Kidney (tissue), 22 donors: ENCODE measurements at places on chromosomes 12 and 14.

DNA sequence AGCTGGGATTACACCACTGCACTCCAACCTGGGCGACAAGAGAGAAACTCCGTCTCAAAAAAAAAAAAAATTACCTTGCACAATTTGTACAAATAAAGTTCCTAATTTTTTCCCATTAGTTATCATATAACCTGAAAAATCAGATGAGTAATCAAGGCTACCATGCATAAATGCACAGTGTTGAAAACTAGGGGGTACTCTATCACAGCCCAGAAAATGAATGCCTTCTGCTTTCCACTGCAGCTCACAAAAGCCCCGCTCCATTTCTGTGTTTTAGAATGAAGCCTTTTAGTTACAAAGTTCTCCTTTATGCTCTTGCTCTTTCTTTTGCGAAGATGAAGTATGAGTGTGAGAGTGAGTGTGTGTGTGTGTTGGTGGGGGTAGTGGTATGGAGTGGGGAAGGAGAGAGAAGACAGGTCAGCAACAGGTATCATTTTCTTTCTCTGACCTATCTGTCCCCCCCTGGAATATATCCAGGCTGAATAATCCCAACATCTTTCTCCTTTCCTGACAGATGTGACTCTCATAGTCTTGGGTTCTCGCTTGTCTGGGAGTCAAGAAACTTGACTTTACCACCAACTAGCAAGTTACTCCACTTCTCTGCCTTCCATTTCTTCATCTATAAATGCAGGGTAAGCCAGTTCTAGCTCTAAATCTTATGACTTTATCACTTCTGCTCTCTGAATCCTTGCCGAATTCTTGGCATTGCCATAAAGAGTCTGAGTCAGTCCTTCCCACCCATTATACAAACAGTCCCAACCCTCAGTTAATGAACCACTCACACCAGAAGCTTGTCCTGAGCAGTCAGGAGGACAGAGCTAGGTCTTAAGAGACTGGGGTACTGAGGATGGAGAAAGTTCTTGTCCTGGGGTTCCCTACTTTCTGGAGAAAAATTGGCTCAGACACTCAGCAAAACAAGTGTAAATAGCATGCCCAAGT lies 16.1 kb downstream of the BIN2 start:
- DNase-seq: no peak

DNA sequence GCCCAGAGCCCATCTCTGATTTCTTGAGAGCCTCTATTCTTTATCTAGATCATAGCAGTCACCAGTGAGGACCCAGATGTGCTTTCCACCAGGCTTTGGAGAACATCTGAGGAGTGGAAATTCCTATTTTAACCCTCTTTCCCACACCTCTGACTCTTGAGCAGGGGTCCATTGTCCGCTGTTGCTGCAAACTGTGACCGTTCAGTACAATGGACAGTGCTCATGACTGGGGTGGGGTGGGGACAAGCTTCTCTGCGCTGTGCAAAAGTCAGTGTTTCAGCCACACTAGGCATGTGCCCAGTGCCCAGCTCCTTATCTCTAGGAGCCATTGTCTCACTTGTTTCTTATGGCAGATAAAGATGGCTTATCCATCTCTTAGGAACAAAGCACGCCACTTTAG lies 16.9 kb upstream of the KRT7 start:
- DNase-seq: no peak

- DNase-seq: no peak
These were observed 109.0 kb upstream of the TMPO start for GRCh38 chr12:98406378-98406777.

DNA sequence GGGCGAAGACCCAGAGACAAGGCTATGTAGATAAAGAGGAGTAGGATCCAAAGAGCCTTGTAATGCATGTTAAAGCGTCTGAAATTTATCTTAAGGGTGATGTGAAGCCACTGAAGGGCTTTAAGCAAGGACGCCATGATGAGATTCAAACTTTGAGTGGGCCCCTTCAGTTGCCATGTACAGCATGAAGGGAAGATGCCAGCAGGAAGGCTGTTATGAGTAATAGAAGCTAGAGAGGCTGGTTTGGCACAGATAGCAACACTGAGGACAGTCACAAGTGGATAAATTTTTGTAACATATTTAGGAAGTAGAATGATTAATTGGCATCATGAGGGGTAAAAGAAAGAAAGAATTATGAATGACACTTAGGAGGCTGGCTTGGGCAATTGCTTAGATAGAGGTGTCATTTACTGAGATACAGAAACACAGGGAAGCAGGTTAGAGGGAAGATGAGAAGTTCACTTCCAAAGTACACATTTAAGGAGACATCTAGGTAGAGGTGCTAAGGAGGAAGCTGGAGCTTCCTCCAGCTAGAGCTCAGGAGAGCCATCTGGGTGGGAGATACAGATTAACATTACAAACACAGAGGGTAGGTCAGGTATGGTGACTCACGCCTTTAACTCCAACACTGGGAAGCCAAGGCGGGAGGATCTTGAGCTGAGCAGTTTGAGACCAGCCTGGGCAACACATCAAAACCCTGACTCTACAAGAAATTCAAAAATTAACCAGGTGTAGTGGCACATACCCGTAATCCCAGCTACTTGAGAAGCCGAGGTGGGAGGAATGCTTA lies 13.7 kb downstream of the ATG2B start:
- no peak for DNase-seq

- no peak for DNase-seq
These were observed 363.7 kb downstream of the SOX5 start for GRCh38 chr12:23585782-23586163.

- DNase-seq: no peak
These were observed 31.5 kb upstream of the ANO6 start for GRCh38 chr12:45184147-45184963.

DNA sequence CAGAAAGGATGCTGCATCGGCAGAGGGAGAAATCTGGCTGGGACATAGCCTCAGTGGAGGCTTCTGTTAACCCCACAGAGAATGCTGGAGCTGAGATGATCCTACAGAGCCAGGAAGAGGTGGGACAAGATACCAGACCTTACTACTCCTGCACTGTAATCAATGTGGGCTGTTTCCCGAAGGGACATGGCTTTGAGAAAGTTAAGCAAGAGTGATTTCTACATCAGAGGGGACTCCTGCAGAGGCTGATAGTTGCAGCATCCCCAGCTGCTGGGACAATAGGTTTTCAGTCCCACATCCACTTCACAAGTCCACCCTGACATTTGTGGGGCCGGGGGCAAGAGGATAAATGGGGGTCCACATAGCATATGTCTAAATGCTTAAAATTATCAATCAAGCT lies 22.5 kb upstream of the CMKLR1 start:
- DNase-seq: no peak

GRCh38 chr14:62662811-62663455 lies 382.3 kb downstream of the KCNH5 start:
- DNase-seq: peak; percentile 64

GRCh38 chr12:104669851-104670337 lies 213.1 kb downstream of the CHST11 start:
- DNase-seq: no peak

GRCh38 chr12:24049728-24050127 lies 100.3 kb upstream of the SOX5 start:
- DNase-seq: no peak

GRCh38 chr12:68559984-68560850 lies 50.5 kb upstream of the RAP1B start:
- DNase-seq: peak; percentile 31

DNA sequence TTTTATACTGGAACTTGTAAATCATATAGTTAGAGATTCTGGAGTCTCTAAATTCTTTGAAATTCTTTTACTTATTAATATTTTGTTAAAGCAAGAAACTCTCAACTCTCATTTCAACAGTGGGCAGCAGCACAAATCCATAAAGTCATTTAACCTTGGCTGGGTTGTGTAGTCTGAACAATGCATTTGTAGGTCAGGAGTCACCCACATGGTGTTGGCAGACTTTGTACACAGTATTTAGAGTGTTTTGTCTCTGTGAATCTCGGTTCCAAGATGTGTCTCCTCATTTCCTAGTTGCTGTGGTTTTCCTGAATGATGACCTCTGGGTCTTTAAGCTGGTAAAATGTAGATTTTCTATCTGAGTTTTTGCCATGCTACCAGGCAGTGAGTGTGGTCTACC lies 20.8 kb upstream of the STRAP start:
- no peak for DNase-seq

- DNase-seq: no peak
These were observed 50.4 kb downstream of the KICS2 start for GRCh38 chr12:64171715-64172114.

DNA sequence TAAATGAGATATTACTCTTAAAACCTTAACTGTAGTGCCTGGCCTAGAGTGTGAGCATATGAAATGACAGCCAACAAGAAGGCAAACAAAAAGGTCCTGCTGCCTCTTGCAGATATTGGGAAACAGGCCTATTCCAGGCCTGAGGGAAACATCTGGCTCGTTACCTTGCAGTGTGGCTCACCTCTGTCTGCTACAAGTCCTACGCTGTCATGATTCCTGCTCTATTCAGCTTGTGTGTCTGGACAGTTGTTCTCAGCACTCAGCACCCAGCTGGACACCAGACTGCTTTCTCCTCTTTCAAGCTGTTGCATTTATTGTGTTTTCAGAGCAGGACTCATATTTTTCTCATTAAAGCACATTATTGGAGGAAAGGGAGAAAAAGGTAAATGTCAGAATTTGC lies 113.5 kb downstream of the TMTC2 start:
- no peak for DNase-seq

GRCh38 chr12:69966839-69967238 lies 141.8 kb downstream of the MYRFL start:
- DNase-seq: no peak

DNA sequence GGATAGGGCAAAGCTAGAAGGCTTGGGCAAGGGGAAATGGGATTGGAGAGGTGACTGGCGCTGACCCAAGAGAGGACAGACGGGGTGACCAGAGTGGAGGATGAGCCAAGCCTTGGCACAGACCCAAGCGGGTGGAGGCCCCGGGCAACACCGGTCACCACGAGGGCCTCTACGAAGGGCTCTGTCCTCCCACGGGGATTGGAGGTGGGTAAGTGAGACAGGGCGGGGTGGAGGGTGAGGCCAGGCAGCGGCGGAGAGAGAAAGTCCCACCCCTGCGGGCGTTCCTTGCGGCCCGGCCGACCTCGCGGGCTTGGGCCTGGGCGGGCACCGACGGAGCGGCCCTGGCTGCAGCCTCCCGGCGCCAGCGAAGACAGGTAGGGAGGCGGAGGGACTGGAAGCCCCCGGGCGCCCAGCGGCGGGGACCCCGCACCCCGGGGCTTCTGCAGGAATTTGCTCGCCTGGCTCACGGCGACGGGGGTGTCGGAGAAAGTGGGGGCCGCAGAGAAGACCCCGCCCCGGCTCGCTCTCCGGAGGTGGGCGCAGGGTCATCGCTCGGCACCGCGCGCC lies at the start of gene PAPLN:
Gene PAPLN, plus strand, starts transcription at position 288 of the 567 bp plus-strand sequence. CDS start 2,273 bp downstream, outside the sequence.
- DNase-seq: peak; percentile 31

DNA sequence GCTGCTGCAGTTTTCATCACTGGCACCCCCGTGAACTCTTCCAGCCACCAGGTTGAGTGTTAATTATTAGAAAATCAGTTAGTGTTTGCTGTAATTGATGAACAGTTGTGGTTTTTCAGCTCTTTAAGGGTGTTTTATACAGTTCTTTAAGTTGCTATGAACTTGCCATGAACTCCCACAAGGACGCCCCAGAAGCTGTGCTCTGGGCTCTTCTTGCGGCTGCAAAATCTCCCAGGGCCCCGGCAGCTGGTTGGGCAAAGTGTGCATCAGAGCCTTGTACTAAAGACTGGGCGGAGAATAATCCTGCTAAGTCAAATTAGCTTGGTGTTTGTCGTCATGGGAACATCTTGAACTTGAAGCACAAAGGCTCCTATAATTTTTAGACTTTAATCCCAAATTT lies 82.2 kb downstream of the EML1 start:
- peak; percentile 31 for DNase-seq

DNA sequence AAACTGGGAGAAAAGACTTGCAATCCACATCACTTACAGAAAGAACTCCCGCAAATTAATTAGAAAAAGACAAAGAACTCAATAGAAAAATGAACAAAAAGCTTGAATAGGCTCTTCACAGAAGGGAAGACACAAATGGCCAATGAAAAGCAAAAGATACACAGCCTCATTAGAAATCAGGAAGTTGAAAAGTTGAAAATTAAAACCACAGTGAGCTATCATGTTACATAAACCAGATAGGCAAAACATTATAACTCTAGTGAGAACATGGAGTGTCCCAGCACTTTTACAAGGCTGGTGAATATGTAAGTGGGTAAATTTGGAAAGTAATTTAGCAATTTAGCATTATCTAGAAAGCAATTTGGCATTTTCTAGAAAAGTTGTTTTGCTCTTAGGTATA lies 158.4 kb upstream of the RASSF8 start:
- DNase-seq: no peak

- DNase-seq: no peak
These were observed 66.7 kb downstream of the RESF1 start for GRCh38 chr12:32025906-32026305.

- DNase-seq: peak; percentile 17
These were observed 12.1 kb upstream of the PPP4R4 start for GRCh38 chr14:94161981-94162380.

DNA sequence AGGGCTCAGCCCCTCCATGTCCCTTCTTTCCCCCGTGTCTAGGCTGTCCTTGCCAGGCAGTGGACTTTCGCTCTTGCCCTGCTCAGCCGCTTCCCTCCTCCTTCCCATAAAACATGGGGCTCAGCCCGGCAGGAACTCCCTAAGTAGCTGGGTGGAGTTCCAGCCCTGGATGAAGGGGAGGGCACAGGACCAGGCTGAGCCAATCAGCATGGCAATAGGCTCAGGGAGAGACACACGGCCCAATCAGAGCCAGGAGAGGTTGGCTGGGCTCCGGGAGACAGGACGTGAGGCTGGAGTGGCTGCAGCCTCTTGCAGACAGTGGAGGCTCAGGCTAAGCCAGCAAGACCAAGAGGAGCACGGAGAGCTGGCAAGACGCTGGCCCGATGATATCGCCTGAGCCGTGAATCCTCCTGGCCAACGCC lies 54.3 kb downstream of the GALNT9 start:
- DNase-seq: peak; percentile 84

- DNase-seq: no peak
These were observed 298.1 kb upstream of the PRICKLE1 start for GRCh38 chr12:42887657-42888056.

- DNase-seq: no peak
These were observed 18.7 kb downstream of the PKP2 start for GRCh38 chr12:32877601-32878459.

DNA sequence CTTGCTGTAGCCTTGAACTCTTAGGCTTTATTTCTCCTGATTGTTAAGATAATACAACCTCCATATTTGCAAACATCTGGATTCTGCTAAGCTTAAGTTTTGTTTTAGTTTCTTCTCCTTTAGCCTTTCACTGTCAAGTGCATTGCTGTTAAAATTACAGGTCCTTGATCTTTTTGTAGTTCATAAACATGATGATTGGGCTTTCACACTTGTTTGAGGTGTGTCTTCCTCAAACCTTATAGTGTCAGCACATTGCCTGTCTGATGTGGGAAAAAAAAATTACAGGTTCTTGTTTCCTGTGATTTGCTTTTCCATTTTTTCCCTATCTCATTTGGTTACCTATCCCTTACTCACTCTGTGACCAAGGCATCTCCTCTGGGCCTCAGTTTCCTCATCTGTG lies 59.2 kb downstream of the BICDL1 start:
- DNase-seq: no peak

DNA sequence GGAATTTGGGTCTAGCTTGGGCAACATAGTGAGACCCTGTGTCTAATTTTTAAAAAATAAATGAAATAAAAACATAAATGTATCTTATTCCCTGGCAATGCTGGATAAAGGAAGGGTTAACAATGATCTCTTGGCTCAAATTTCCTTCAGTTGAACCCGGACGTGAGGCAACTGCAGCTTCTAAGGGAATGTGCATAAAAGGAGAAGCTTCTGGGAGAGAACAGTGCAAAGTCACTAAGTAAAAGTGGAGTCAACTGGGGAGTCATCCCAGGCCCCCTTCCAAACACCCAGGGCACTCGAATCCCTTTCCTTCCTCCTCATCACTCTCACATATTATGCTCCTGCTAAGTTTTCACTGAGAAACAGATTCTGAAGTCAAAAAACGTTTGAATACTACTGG lies 147.3 kb downstream of the PPM1H start:
- no peak for DNase-seq
